ENCODE measurements at places on chromosomes 4 and X. TPM values are rescaled to one million over a fixed set of nuclear protein-coding genes. Genes with fewer than 3 reads are reported as not detected.
A peak's percentile ranks its signal among the peaks of the same experiment; 100 is the strongest.

RAI2 gene
- total RNA-seq: 0.87 TPM

FAM199X gene
- 14.6 TPM for total RNA-seq

FGFR3 gene
- 4.3 TPM for total RNA-seq

ANKRD17 gene
- 55.1 TPM for total RNA-seq

CLCN4 gene
- total RNA-seq: 2.2 TPM

RTL5 gene
- total RNA-seq: 14.1 TPM

DNA sequence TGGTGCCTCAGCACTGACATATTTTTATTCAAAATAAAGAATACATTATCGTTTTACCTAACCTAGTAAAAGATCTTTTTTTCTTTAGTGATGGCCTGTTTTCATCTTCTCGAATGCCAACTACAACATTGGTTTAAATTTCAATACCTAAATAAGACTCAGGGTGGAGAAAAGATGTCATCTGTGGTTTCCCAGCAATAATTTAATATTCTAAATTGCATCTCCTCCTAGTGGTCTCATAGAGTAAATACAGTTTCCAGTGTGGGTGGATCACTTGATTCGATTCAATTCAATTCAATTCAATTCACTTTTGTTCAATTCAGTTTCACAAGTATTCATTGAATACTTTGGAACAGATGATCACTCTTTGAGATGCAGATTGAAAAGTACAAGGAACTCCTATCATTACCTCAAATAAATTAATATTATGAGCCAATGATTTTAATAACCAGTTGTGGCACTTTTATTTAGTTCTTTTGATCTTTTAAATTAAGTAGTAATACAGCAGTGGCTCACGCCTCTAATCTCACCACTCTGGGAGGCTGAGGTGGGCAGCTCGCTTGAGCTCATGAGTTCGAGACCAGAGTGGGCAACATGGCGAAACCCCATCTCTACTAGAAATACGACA lies 427.2 kb downstream of the FAT4 start:
- no peak for DNase-seq

DNA sequence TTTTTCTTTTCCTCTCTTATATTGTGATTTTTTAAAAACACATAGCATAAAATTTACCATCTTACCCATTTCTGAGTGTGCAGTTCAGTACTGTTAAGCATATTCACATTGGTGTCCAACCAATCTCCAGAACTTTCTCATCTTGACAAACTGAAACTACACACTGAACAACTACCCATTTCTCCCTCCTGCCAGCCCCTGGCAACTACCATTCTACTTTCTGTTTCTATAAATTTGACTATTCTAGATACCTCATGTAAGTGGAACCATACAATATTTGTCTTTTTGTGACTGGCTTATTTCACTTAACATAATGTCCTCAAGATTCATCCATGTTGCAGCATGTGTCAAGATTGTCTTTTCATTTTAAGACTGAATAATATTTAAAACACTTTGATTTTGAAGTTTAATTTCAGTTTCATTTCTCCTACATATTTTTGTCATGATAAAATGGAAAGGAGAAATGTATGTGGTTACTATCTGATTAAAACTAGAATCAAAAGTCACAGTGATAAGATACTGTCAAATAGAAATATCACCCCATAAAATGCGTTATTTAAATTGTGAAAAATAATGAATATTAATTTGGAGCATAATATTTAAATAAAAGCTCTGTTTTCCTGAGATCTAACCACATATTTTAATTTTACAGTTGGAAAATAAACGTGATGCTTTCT lies 122.8 kb downstream of the DIPK2B start:
- DNase-seq: no peak

- no peak for DNase-seq
These were observed 153.4 kb downstream of the ARX start for GRCh38 chrX:24862343-24862742.

- DNase-seq: no peak
These were observed 227.1 kb downstream of the ADGRL3 start for GRCh38 chr4:61427099-61427817.

GRCh38 chr4:8523175-8523574 lies 57.0 kb upstream of the GPR78 start:
- DNase-seq: peak; percentile 50

DNA sequence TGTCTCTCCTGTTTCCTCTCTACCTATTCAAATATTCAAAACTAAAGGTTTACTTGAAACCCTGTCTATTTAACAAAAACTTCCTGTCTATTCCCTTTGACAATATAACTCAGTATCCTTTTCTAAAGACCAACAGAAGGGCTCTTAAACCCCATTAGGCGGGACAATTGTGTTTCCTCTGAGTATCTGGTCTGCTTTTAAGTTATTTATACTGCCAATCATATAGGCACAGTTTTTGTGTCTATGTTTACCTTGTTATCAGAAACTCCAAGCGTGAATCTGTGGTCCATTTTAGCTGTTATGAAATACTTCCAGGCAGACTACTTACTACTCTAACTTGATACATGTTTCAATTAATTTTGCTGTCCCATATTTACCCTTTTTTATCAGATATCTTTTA lies 350.0 kb upstream of the CTSO start:
- no peak for DNase-seq

DNA sequence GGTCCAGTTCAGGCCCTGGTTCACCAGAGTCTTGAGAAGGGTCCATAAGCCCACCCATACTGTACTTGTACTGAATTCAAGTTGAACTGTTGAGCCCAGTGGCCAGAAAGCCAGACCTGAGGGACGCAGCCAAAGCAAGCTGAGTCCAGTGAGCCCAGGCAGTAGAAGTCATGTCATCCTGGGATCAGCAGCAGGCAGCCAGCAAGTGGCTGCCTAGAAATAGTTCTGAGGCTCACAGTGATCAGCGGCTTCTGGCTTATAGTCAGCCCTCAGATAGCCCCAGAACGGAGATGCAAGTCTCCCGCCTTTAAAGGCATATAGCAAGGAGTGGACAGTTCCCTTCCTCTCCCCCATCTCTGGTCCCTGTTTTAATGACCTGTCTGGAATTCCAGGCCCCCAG lies 347.1 kb downstream of the FBXW7 start:
- DNase-seq: no peak

DNA sequence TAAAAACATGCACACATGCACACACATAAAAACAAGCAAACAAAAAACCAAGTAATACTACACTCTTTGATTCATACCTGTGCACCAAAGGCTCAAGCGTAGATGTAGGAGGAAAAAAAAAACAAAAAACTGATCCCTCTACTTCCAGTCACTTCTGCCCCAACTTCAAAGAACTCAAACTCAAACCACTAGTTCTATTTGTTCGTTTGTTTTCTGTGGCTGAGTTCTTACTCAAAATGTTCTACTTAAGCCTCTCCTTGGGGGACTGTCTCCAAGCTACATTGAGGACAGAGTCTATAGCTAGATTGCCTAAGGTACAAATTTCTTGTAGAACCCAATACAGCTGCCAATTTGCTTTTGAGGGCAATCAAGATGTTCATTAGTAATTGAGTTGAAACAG lies 171.0 kb upstream of the ATOH1 start:
- no peak for DNase-seq

DNA sequence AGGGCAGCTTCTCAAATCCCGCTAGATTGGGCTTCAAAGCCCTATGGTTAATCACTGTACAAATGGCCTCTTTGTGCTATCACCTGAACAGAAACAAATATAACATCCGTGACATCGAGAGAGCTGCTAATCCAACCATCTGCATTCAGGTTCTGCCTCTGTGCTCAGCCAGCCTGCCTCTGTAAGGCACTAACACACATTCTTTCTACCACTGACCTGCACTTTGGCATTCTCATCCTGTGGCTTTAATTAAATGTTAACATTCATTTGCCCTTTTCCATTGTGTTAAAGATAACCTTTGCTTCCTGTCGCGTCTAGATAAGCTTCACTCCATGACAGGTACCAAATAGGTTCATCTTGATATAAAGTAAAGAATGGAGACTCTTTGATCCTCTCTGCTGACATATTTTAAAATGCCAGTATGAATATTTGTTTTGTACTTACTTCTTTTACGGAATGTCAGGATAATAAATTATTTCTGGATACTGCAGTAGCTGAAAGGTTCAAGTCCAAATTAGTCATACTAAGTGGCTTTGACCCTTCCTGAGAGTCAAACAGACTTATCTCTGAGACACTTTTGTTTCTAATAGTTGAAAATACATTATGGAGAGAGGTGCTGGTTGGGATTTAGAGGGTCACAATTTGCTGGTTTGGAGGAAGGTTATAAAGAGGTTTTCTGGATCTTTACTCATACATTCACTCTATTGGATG lies 505.7 kb downstream of the PACRGL start:
- no peak for DNase-seq

- no peak for DNase-seq
These were observed 124.2 kb downstream of the REELD1 start for GRCh38 chr4:146338512-146338911.

DNA sequence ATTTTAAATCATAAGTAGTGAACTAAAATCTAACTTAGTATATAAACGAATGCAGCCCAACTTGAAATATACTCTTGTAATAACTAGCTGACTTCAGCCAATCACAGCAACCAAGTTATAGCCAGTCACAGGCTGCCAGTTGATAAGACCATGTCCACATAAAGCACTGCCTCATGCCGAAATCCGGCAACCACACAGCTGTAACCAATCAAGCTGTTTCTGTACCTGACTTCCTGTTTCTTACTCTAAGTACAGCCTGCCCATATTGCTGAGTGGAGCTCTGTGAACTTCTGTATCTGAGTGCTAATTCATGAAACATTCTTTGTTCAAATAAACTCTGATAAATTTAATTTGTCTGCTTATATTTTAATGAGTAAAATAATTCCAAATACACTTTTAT lies 805.3 kb upstream of the EPHA5 start:
- DNase-seq: no peak

- no peak for DNase-seq
These were observed 504.9 kb downstream of the C4orf33 start for GRCh38 chr4:129600898-129601297.

- DNase-seq: no peak
These were observed 754 bp downstream of the MTMR1 start for GRCh38 chrX:150693725-150694574.

GRCh38 chr4:46254788-46255187 lies 130.9 kb upstream of the GABRG1 start:
- DNase-seq: no peak

- DNase-seq: no peak
These were observed 179.6 kb upstream of the TENM3 start for GRCh38 chr4:182063651-182064050.

- no peak for DNase-seq
These were observed 19.3 kb upstream of the SPIN2A start for GRCh38 chrX:57156397-57157049.

GRCh38 chr4:76375703-76376102 lies 45.2 kb downstream of the CCDC158 start:
- no peak for DNase-seq

DNA sequence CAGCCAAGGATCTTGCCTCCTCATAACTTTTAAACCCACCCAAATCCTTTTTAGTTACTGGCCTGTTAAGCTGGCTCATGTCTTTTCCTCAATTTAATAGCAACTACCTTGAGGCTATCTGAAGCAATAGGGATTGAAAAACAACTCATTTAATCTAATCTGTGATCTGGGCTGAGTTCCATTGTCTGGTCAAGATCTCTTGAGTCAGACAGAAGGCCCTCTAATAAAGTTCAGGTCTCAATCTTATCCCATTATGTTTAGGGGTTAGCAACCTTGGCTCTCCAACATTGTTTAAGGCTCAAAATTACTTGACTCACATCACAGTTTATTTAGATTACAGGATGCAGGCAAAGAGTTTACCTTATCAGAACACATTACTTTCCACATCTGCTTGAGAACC lies 436.1 kb downstream of the ANKRD50 start:
- DNase-seq: no peak

GRCh38 chr4:3739577-3739976 lies 26.6 kb upstream of the ADRA2C start:
- DNase-seq: no peak

- DNase-seq: no peak
These were observed 7.2 kb upstream of the IDS start for GRCh38 chrX:149512225-149512885.

GRCh38 chrX:129731228-129731627 lies 7.6 kb upstream of the XPNPEP2 start:
- no peak for DNase-seq

DNA sequence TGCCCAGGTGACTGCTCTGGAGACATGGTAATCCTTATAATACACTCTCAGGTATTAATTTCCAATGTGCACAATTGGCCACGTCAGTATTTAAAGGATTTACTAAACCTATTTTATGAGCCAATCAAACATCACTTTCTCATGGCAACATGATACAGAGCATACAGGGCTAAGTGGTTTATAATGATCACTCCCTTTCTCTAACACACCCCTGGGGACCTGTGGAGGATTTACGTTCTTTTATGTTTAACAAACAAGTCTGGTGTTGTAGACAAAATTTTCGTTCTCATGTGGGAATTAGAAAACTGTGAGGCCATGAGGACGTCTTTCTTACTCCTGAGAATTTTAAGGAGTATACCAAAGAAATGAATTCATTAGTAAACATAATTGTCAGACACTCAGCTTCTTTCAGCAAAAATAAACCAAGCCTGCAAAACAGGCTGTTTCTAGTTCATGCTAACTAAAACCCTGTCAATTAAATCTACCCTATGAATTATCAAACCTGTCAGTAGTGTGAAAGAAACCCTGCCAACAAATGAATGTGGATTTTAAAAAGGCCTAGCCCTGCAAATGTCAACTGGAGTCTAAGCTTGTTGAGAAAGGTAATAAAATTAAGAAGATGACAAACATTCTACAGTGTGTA lies 155.8 kb downstream of the PDGFC start:
- no peak for DNase-seq

- no peak for DNase-seq
These were observed 137.6 kb downstream of the NPNT start for GRCh38 chr4:106032851-106033286.

DNA sequence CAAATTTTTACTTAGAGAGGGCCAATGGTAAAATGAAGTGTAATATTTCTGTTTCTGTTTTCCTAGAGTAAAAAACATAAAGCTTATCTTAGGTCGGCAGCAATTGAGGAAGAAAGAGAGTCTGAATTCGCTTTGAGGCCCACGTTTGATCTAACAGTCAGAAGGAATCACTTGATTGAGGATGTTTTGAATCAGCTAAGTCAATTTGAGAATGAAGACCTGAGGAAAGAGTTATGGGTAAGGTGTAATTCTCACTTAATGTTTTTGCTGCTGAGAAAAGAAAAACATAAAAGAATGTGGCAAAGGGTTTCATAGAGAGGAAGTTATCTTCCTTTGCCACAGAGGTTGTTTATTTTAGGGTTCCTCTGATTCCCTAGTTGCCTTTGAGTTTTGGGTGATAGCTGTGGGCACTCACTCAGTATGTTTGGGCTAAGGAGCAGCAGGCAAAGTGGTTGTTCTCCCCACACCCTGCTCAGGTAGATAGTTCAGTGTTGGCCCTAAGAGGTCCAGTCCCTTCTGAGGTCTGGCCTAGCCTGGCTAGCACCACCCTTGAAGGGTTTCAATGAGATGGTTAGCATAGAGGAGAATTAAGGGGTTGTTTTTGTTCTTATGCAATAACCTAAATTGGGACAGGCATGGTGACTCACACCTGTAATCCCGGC lies 32.3 kb downstream of the HERC5 start:
- no peak for DNase-seq

Data from chondrocyte (in vitro differentiated cells).